ENCODE measurements at places on chromosomes 2 and 18.

GRCh38 chr18:75249175-75249518, 38.5 kb downstream of the TSHZ1 start:
- no peak for DNase-seq

GRCh38 chr2:162888652-162889051, 50.1 kb upstream of the KCNH7 start:
- DNase-seq = no peak

DNA sequence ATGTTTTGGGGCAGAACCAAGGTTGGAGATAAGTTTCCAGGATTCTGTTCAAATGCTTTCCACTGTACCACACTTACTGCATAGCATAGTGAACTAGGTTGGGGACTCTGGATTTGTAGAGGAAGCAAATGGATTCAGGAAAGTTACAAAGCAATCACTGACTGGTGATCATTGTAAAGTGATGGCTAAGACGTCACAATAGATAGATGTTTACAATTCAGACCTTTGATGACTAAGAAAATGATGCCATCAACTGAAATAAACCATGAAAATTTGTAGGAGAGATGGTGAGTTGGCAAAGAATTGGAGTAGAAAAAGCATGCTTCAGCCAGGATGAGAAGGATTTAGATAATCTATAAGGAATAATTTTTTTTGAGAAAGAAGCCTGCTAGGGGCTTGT, 178.0 kb downstream of the UBE2E3 start:
- no peak for DNase-seq

DNA sequence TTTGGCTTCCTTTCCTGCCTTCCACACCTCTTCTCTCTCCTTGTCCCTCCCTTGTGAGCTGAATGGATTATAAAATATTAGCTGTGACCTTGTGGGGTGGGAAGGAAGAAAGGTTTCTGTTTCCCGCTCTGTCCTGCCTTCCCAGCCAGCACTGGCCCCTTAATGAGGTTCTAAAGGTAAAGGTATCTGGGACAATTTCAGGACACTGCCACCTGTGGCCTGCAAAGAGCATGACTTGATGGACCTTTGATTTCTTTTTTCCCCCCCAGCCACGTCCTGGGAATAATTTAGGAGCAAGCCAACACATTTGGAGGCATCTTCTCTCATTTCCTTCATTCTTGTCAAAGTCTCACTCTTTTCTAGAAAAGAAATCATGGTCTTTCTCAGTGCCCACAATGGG, 246.7 kb upstream of the EPAS1 start:
- no peak for DNase-seq

GRCh38 chr2:64056021-64056420, 36.8 kb upstream of the VPS54 start:
- no peak for DNase-seq

GRCh38 chr2:70964133-70964532, 14.3 kb upstream of the ANKRD53 start:
- no peak for DNase-seq

- DNase-seq = no peak
Observed at GRCh38 chr2:44596537-44597320, 235.0 kb downstream of the CAMKMT start.

- DNase-seq = no peak
Observed at GRCh38 chr18:34600158-34600557, 109.9 kb upstream of the DTNA start.

- no peak for DNase-seq
Observed at GRCh38 chr2:194332799-194333490, 1324.1 kb upstream of the SLC39A10 start.

- no peak for DNase-seq
Observed at GRCh38 chr2:65351234-65351947, 81.0 kb downstream of the SPRED2 start.

DNA sequence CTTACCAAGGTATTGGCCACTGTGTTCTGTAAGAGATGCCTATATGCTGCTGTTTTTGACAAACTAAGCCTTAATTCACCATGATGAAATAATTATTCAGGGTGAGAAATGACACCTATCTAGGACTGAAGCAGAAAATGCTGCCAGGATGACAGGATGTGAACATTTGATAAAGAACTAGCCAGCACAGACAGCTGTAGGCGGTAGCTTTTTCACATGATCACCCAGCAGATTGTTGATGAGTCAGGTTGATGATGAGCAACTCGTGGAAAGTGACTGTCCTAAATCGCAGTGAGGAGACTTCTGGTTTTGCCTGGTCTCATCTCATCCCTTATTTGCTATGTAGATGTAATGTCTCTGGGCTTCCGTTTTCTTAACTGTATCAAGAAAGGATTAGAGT, 144.1 kb downstream of the PRPF40A start:
- DNase-seq = no peak

DNA sequence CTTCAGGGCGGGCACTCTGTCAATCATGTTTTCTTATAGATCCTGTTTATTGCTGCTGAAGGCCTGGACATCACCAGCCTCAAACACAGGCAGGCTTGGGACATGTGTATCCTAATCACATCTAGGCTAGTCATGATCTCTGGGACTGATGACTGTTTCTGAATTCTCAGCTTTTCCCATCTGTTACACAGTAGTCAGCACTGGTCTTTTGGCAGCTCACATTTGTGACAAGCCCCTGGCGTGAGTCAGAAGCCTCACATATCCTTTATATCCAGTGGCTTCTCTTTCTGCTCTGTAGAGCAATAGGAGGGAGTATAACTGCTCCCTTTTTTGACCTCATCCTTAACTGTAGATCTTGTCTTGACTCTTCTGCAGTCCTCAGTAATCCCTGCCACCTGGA, 4.5 kb downstream of the SEMA4F start:
- DNase-seq = no peak

- DNase-seq = no peak
Observed at GRCh38 chr2:233428438-233428837, 74.1 kb downstream of the DGKD start.

All from NCI-H510A (cell line).